ENCODE measurements at places on chromosomes 6 and 20.

GRCh38 chr6:98833307-98834059 lies 891 bp upstream of the POU3F2 start:
- DNase-seq = no peak

DNA sequence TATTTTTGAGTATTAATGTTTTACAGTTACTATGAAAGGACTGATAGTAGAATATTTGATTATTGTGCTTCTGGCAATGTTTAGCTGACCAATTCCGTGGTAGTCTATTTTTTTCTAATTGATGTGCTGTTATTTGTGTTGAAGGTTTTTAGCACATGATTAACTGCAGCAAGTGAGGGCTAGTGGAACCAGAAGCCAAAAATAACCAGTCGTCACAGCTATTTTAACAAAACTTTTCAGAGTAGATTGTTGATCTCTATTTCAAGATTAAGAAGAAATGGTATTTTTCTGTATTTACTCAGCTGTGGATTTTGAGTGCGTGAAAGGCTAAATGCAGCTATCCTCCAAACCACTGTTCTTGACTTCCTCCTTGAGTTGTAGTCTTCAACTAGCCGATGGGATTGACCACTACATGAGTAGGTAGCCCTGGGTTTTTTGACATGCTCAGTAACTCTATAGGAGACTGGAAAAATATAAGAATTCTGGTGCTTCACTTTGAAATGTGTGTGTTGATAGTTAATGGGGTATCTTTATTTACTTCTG lies 258.0 kb downstream of the ZFAND3 start:
- no peak for DNase-seq

DNA sequence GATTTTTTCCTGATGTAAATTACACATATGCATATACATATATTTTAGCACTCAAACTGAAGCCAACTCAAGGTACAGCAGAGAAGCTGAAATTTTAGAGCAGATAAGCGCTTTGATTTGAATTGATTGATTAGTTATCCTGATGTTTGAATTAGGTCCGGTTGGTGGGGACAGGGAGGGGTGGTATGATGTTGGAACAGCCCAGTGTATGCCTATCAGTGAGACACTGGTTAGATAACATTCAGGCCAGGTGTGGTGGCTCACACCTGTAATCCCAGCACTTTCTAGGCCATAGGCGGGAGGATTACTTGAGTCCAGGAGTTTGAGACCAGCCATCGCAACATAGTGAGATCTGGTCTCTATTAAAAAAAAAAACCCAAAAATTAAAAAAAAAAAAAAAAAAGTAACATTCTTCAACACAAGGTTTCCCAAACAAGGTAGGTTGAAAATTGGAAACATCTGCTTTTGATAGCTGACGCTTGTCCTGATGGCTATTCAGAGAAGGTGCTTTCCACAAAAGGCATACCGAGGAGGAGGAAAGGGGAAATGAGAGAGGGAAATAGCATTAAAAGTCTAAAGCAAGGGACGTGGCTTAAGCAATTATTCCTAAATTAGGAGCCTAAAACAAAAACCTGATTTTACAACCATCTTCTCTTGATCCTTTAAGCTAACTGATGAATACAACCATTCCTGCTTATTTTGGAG lies 288.4 kb upstream of the JARID2 start:
- DNase-seq = no peak

- DNase-seq = peak; percentile 92
Observed at GRCh38 chr20:62794007-62794724, 2.1 kb upstream of the MRGBP start.

DNA sequence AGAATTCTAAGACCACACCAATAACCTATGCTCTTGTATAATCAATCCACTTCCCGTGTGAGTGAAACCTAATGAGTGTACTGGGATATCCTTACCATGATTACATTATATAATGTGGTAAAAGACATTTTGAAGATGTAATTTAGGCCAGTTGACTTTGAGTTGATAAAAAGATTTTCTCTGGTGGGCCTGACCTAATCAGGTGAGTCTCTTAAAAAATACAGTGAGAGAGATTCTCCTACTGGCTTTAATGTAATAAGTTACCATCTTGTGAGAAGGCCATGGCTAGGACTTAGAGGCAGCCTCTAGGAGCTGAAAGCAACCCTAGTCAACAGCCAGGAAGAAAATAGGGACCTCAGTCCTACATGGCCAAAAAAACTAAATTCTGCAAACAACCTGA lies 847.7 kb upstream of the HS3ST5 start:
- DNase-seq = no peak

GRCh38 chr6:166490671-166491500 lies 95.6 kb downstream of the RAMACL start:
- DNase-seq = no peak

- no peak for DNase-seq
Observed at GRCh38 chr6:150118627-150119026, 24.2 kb upstream of the PPP1R14C start.

- no peak for DNase-seq
Observed at GRCh38 chr6:84836366-84836765, 72.0 kb upstream of the TBX18 start.

DNA sequence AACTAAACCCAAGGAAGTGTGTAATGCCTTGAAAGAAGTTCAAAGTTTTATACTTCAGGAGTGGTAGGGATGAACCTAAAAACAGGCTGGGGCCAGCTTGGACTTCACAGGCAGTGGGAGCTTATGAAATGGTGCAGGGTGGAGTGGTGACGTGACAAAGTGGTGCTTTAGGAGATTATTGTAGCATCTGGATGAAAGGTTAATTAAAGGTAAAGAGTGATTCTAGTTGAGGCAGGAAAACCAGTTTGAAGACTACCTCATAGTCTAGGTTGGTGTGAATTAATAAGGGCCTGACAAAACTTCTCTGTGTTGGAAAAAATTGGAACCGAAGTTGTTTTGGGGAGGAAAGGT lies 30.5 kb upstream of the GMDS start:
- no peak for DNase-seq

DNA sequence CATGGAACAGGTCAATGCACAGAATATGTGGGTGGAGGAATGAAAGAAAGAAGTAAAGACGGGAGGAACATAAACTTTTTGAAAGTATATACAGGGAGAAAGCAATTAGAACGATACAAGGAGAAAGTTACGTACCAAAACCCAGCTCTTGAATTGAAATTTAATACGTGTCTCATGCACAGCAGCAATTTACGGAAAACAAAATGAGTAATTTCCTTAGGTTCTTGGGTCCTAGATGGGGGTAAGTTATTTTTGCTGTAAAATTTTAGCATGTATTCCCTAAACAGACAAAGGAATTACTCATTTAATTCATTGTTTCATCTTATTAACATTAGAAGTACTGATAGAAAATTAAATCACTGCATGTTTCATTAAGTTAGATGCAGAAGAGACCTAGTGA lies 75.8 kb downstream of the PDE10A start:
- no peak for DNase-seq

- no peak for DNase-seq
Observed at GRCh38 chr6:4620284-4621151, 155.7 kb upstream of the CDYL start.

- DNase-seq = no peak
Observed at GRCh38 chr6:71822625-71823024, 63.7 kb upstream of the RIMS1 start.

DNA sequence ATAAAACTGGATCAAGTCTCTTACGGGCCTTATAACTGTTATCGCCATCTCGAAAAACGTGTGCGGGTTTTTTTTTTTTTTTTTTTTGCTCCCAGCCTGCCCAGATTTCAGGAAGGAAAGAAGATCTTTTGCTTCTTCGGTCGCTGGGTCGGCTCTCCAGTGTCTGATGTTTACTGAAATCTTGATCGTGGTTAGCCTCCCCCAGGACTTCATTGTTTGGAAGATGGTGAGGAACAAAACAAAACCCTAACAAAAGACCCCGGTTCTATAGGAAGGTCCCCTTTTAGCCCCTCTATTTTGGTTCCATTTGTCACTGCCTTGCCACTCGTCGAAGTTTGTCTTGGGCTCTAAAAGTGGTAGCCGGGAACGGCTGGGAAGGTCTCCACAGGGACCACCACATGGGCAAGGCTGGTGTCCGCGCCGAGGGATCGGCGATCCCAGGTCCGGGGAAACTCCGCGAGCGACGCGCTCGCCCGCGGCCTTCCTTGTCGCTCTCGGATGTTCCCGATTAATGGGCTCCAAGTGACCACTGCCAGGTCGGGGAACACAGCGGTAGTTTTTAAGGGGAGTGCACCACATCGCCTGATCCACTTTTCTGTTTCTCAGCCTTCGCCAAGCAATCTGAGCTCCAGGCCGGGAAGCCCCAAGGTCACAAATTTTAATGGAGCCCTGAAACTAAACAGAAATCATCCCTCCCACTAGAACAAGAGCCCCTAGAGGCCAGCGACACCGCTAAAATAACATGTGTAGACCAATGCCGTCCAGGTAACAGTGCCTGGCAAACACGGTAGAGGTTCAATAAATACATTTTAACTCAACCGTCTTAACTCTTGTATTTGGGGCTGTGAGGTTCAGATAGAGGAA lies 27.0 kb downstream of the TRIM27 start:
- DNase-seq = no peak

GRCh38 chr6:107237992-107238660 lies 122.8 kb upstream of the BEND3 start:
- DNase-seq = no peak

GRCh38 chr6:131655387-131655786 lies 18.3 kb downstream of the ENPP3 start:
- DNase-seq = no peak

GRCh38 chr6:89940225-89941027 lies 46.2 kb downstream of the GJA10 start:
- DNase-seq = peak; percentile 33

DNA sequence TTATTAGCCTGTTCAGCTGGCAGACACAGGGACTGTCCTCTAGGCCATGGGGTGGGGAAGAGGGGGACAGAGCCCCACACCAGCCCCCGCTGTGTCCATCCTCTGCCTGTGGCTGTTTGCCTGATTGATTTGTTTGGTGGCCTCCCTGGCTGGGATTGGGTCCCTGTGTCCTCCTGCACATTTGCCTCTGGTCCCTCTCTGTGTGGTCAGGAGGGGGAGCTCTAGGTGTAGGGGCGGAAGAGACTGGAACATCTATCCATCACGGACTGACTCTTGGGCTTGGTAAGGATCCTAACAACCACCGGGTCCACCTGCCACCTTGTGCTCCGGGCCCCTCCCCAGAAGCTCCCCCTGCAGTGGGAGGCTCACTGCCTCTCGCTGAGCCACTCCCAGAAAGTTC lies 38.4 kb upstream of the CCDC167 start:
- DNase-seq = no peak

DNA sequence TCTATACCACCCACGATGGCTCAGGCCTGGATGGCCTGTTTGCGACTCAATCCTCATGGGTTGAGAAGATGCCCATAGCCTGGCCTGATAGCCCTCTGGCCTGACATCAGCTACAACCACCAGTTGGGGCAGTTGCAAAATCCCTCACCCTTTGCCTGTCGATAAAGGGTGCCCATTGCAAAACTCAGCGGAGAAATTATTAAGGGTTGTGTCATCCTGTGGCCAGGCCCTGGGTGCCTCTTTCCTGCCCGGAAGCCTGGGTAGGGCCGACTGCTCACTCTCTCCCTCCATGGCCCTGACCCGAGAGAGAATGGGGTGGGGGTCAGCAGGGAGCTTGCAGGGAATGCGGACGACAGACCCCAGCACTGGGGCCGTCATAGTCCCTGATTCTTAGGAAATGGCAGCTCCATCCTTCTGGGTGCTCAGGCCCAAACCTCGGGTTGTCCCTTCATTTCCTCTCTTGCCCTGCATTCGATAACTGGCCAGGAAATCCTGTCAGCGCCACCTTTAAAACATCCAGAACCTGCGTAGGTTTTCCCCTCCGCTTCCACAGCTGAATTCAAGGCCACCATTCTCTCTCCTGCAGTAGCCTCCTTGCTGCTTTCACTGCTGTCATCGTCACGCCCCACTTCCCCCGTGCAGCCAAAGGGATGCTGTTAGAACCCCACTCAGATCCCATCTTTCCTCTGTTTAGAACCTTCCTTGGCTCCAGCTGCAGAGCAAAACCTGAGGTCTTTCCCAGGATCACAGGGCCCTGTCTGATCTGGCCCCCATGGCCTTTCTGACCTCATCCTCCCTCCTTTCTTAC lies 31.1 kb downstream of the CEBPB start:
- no peak for DNase-seq

DNA sequence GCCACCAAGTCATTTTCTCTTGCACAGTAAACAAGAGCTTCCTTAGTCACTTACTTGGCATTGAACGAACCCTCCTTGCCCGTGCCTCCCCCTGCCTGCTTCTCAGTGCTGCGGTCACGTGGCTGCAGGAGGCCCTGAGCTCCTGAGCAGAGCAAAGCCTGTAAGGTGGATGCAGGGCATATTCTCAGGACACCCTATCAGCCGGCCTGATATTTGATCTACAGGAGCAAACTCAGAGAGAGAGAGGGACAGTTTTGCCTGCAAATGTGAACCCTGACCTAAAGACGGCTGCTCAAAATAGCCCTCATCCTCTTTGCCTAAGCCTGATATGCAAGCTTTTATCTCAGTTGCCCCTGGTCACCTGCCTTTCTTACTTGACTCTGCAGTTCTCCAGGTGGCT lies 93.0 kb upstream of the POPDC3 start:
- DNase-seq = no peak

GRCh38 chr6:128005009-128005408 lies 104.2 kb upstream of the THEMIS start:
- DNase-seq = no peak

GRCh38 chr6:36139991-36140710 lies 9.8 kb downstream of the MAPK13 start:
- no peak for DNase-seq

DNA sequence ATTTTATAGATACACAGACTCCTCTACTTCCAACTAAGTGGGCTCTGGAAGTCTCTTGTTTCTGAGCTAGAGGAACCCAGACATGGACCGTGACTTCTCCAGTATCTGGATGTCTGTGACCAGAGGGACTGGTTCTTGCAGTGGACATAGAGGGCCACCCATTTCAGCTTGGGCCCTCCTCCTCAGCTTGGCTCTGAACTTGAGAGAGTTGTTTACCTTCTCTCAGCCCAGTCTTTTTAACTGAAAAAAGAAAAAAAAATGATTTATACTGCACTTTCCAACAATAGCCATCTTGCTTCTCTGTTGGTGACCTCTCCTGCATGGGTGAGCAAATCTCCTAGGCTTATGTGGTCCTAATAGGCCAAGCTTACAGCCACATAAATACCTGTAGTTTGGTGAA lies 60.3 kb upstream of the TMEM181 start:
- DNase-seq = no peak

GRCh38 chr6:85565736-85566135 lies 27.9 kb downstream of the SNX14 start:
- DNase-seq = no peak
